ENCODE measurements at places on chromosomes 13 and 19. TPM values are rescaled to one million over a fixed set of nuclear protein-coding genes. Genes with fewer than 3 reads are reported as not detected.

- H3K27me3 ChIP-seq, result peaks cover 3% of the 10 kb centered on the region
- DNase-seq, result no peak
- H3K4me1 ChIP-seq, result no peaks in the 10 kb centered on the region
- H3K36me3 ChIP-seq, result no peaks in the 10 kb centered on the region
- no peak overlapping the region for H3K27ac ChIP-seq
- no peak overlapping the region for H3K4me3 ChIP-seq
These were observed 272.0 kb downstream of the UQCRFS1 start for GRCh38 chr19:28940751-28941500.

DNA sequence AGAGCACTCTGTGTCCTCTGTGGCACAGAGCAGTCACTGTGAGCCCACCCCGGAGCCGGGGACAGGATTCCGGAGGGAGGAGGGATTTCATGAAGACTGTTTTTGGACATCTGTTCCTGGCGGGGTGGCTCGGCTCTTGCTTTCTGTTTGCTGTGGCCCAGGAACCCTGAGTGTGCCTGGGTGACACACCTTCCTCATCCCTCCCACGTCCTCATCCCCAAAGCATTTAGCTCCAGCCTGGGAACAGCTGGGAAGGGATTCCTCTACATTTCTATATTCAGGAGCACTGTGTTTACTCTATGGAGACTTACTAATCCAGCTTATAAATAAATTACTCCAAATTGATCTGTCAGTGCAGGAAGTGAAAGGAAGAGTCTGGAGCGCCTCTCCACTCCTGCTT, 97.8 kb upstream of the UBL3 start:
- no peak overlapping the region for H3K27ac ChIP-seq
- H3K4me1 ChIP-seq, result peaks cover 12% of the 10 kb centered on the region
- H3K36me3 ChIP-seq, result no peaks in the 10 kb centered on the region
- no peak for DNase-seq

DNA sequence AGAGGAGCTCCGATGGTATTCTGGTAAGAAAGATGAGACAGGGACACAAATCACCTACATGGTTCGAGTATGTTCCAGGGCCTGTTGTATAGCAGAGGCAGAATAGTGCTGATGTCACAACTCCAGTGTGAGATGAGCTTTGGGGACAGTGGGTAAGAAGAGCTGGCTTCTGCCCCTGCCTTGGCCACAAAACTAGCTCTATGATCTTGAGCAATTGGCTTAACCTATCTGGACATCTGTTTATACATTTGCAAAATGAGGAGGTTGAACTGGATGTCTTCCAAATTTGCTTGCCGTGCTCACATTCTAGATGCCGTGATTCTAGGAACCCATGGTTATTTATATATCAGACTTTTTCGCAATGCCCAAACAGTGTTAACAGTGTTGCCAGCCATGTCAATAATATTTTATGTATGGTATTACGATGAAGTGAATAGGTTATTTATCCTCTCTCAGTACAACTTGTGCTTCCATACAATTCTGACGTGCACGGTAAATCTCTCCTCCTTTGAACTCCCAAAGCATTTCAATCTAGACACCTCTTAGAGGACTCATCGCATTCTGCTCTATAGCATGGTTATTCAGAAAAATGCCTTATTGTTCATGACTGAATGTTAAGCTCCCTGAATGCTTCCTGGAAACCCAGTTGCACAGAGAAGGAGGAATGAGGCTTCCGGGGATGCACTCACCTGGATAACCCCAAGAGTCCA, 316.0 kb downstream of the FOXO1 start:
- peaks cover 38% of the 10 kb centered on the region for H3K4me1 ChIP-seq
- H3K27ac ChIP-seq, result no peak overlapping the region
- peaks cover 6% of the 10 kb centered on the region for H3K27me3 ChIP-seq
- H3K36me3 ChIP-seq, result peaks cover 1% of the 10 kb centered on the region

- H3K27me3 ChIP-seq, result no peaks in the 10 kb centered on the region
- DNase-seq, result no peak
- H3K4me1 ChIP-seq, result peaks cover 20% of the 10 kb centered on the region
- no peak overlapping the region for H3K4me3 ChIP-seq
- H3K27ac ChIP-seq, result no peak overlapping the region
These were observed 36.8 kb downstream of the MIPEP start for GRCh38 chr13:23852351-23852750.

- H3K27ac ChIP-seq, result peak overlapping the region; percentile 79
- peaks cover 33% of the 10 kb centered on the region for H3K4me1 ChIP-seq
- H3K4me3 ChIP-seq, result peak overlapping the region; percentile 98
- H3K36me3 ChIP-seq, result no peaks in the 10 kb centered on the region
- DNase-seq, result no peak
- peaks cover 2% of the 10 kb centered on the region for H3K27me3 ChIP-seq
These were observed 344 bp downstream of the NHLRC3 start for GRCh38 chr13:39038569-39039030.

DNA sequence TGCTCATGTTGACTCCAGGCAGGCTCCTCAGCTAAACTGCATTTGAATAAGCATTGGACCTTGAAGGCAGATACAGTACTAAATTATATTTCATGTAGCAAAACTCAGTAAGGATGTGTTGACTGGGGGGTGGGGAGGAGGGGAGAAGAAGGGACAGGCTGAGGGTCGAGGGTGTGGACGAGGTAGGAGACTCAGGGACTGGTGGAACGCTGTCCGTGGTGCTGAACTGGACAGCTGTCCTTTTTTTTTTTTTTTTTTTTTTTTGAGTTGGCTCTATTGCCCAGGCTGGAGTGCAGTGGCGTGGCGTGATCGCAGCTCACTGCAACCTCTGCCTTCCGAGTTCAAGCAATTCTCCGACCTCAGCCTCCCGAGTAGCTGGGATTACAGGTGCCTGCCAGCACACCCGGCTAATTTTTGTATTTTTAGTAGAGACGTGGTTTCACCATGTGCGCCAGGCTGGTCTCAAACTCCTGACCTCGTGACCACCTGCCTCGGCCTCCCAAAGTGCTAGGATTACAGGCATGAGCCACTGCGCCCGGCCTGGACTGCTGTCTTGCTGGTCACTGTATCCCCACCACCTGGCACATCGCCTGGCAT, 33.2 kb upstream of the CASP14 start:
- peaks cover 13% of the 10 kb centered on the region for H3K27me3 ChIP-seq
- no peak overlapping the region for H3K4me3 ChIP-seq
- H3K36me3 ChIP-seq, result no peaks in the 10 kb centered on the region
- DNase-seq, result peak; percentile 61

GRCh38 chr19:51784922-51785690, 9.9 kb upstream of the FPR3 start:
- H3K4me3 ChIP-seq, result no peak overlapping the region
- no peak overlapping the region for H3K27ac ChIP-seq
- H3K4me1 ChIP-seq, result no peaks in the 10 kb centered on the region

GRCh38 chr13:99305158-99305557, 2.0 kb downstream of the GPR183 start:
- no peak overlapping the region for H3K4me3 ChIP-seq
- no peaks in the 10 kb centered on the region for H3K27me3 ChIP-seq
- no peak for DNase-seq
- no peak overlapping the region for H3K27ac ChIP-seq

DNA sequence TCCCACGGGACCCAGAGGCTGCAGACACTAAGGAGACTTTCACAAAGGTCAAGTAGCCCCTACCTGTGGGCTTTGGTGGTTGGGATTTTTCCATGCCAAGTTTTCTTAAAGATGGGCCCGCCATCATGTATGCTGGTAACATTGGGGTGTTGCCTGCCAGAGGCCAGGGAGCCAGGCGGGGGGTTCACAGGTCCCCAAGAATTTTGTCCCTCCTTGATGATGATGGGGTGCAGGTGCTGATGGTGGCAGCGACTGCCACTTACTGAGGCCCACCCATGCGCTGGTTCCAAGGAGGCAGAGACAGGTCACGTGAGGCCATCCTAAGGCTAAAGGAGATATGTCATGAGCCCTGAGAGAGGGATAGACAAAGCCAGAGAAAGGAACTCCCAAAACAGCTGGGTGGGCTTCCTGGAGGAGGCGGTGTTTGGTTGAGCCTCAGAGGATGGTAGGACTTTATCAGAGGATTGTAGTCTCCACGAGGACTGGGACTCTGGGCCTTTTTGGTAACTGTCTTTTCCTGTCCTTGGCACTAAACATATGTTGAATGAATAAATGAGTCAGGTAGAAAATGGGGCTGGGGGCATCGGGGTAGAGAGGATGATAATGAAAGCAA, 14.4 kb downstream of the PLEKHF1 start:
- no peak overlapping the region for H3K27ac ChIP-seq
- H3K4me1 ChIP-seq, result no peaks in the 10 kb centered on the region
- DNase-seq, result no peak

GRCh38 chr13:113397608-113398425, 33.9 kb upstream of the GRTP1 start:
- no peaks in the 10 kb centered on the region for H3K27me3 ChIP-seq
- H3K4me1 ChIP-seq, result peaks cover 3% of the 10 kb centered on the region
- no peak overlapping the region for H3K4me3 ChIP-seq
- no peak overlapping the region for H3K27ac ChIP-seq

- no peaks in the 10 kb centered on the region for H3K36me3 ChIP-seq
- no peaks in the 10 kb centered on the region for H3K27me3 ChIP-seq
- H3K4me3 ChIP-seq, result no peak overlapping the region
- DNase-seq, result no peak
- H3K4me1 ChIP-seq, result peaks cover 2% of the 10 kb centered on the region
- H3K27ac ChIP-seq, result no peak overlapping the region
These were observed 475.7 kb downstream of the UQCRFS1 start for GRCh38 chr19:28737021-28737895.

DNA sequence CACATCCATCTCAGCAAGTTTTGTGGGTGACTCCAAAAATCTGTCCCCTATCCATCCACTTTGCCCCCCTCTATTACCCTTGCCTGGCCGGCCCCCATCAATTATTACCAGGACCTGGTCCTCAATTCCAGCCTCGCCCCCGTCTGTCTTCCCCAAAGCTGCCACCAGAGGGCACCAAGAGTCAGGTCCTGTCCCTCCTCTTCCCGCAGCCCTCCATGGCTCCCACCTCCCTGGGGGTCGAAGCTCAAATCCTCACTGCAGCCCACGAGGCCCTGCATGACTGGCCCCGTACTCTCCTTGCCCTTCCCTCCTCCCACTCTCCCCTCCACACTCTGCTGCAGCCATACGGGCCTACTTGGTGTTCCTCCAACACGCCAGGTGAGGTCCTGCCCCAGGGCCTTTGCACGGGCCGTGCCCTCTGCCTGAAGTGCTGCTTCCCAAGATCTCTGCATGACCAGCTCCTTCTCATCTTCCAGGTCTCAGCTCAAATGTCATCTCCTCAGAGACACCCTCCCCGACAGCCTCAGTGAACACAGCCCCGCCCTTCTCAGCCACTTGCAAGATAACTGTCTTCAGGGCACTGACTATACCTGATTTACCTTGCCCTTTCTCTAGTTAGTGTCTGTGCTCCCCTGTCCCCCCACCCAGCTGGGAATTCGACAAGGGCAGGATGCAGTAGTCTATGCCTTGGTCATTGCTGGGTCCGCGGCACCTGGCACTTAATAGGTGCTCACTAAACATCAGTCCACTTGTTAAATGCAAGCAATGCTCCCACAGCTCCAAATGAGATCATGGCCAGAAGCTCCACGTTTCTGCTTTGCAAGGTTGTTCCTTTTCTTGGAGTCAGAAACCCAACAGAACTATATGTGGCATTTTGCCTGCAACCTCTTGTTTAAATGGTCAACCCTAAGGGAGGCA, 16.8 kb upstream of the SEMA6B start:
- DNase-seq, result peak; percentile 80
- H3K27ac ChIP-seq, result peak overlapping the region; percentile 75
- peaks cover 14% of the 10 kb centered on the region for H3K4me1 ChIP-seq
- peaks cover 14% of the 10 kb centered on the region for H3K27me3 ChIP-seq

DNA sequence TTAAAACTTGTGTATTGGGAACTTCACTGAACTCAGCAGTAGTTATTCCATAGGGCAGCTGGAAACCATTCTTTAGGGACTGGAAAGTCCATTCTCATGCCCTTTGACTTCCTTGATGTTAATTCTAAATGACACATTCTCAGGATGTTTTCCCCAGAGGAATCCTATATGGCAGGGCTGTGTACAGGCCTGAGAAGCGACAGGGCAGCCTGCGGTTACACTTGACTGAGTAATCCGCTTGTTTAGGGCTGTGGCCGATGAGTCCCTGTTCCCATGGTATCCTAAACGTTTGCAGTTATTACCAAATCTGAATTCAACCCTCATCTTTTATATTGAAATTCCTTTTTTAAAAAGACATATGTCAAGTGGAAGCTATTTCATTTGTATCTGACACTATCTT, 83.5 kb downstream of the COL4A2 start:
- peaks cover 62% of the 10 kb centered on the region for H3K4me1 ChIP-seq
- peaks cover 58% of the 10 kb centered on the region for H3K36me3 ChIP-seq
- no peak for DNase-seq

- no peak overlapping the region for H3K27ac ChIP-seq
- H3K27me3 ChIP-seq, result no peaks in the 10 kb centered on the region
- DNase-seq, result no peak
- no peaks in the 10 kb centered on the region for H3K36me3 ChIP-seq
- peaks cover 6% of the 10 kb centered on the region for H3K4me1 ChIP-seq
These were observed 62.8 kb upstream of the EDNRB start for GRCh38 chr13:77981281-77981881.

DNA sequence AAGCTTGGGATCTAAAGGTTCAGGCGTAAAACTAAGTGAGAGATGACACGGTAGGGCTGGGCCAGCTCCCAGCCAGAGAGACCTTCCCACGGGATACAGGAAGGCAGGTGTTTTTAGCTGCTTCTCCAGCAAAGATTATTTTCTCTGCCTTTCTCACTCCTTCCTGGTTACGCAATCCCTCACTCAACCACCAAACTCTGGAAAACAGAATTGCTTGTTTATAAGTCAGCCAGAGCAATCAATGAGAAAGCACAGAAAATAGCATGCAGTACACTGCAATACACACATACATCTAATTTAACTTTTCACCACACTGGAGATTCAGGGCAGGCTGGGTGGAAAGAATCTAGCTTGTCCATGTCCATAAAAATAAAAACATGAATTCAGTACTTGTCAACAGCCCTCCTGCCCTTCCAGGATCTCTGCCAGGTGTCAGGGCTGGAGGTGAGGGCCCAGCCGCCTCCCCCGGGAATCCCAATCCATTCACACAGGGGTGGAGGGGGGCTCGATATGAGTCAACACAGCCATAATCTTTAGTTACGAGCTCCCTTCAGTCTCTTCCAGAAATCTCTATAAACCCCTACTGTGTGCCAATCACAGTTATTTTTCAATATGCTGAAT, 12.2 kb downstream of the RHPN2 start:
- no peak overlapping the region for H3K27ac ChIP-seq
- H3K4me1 ChIP-seq, result peaks cover 12% of the 10 kb centered on the region
- H3K27me3 ChIP-seq, result no peaks in the 10 kb centered on the region

DNA sequence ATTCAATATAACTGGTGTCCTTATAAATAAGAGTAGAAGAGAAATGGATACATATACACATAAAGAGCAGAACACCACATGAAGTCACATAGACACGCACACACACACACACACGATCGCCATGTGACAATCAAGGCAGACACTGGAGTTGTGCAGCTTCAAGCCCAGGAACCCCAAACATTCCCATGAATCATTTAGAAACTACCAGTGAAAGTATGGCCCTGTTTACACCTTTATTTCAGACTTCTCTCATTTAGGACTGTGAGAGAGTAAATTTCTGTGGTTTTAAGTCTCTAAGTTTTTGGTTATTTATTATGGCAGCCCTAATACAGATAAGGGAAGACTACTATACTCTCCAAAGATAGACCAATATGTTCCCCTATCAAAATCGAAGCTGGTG, 20.4 kb upstream of the TNFSF13B start:
- H3K36me3 ChIP-seq, result no peaks in the 10 kb centered on the region
- no peak overlapping the region for H3K4me3 ChIP-seq
- H3K27ac ChIP-seq, result no peak overlapping the region
- DNase-seq, result no peak

ACP7 gene
- 0.46 TPM for total RNA-seq

SACS gene
- total RNA-seq, result 45.8 TPM

ADM5 gene
- 5.3 TPM for total RNA-seq

CHST8 gene
- 0.54 TPM for total RNA-seq

SMIM17 gene
- total RNA-seq, result 0.54 TPM

CEACAM5 gene
- total RNA-seq, result not detected

HSH2D gene
- not detected for total RNA-seq

PSG6 gene
- not detected for total RNA-seq

BCL2L12 gene
- 50.1 TPM for total RNA-seq

MEX3D gene
- 73.4 TPM for total RNA-seq
